Effector CD4-positive, alpha-beta T cell (primary cell): ENCODE measurements at places on chromosomes 2 and 18.

GRCh38 chr18:5424903-5425664, 118.7 kb downstream of the EPB41L3 start:
- DNase-seq, result no peak

- DNase-seq, result no peak
Measured at GRCh38 chr2:117656546-117656945, 157.9 kb upstream of the DDX18 start.

- no peak for DNase-seq
Measured at GRCh38 chr18:73664896-73665295, 482.7 kb downstream of the FBXO15 start.

- DNase-seq, result no peak
Measured at GRCh38 chr2:207256476-207257207, 90.9 kb upstream of the KLF7 start.

DNA sequence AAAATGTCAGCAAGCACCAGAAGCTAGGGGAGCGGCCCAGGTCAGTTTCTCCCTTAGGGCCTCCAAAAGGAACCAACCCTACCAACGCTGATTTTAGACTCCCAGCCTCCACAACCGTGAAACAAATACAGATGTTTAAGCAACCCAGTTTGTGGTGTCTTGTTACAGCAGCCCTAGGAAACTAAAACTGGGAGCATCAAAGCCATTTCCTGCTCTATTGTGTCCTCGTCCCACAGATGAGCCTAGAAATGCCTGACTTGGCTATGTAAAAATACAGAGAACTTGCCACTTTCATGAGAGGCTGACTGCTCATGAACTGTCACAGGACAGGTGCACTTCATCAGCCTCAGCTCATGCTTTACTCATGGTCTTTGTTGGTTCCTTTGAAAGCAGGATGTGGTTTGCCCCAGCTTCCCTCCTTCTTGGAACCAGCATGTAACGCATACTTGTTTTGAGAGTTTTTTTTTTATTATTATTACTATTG, 97.6 kb upstream of the SLC39A10 start:
- peak; percentile 74 for DNase-seq

DNA sequence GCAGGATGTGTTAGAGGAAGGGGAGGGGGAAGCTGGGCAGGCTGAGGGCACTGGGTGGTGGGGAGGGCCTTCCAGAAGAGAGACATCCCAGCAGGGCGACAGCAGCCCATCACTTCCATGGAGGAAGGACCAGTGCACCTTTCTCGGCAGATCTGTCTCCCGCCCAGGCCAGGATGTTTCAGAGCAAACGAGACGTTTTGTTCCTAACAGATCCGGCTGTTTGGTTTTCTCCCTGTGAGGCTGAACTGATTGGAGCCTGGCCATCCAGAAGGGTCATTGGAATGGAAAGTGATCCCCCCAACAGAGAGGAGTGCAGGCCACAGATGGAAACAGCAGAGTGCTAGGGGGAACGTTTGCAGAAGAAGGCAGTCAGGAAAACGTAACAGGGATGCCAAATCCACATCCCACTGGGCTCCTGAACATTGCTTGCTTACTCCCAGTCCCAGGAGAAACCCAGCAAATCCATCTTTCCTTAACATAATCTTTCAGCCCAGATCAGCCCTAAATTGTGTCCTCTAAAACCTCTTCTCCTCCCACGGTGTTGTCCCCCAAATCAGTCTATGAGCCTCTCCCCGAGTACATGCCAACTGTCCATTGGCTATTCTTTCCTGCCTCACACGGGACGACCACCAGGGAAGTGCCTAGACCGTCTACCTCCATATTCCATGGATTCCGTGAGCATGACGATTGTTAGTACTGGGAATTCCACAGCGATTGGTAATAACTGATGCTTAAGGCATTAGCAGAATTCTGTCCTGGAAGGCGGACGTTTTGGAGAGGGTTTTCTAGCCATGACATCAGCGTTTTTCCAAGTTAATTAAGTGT, 126.8 kb downstream of the SEPTIN10 start:
- no peak for DNase-seq
